Adrenal gland (tissue), 19 donors: ENCODE measurements at places on chromosomes 3 and 15. TPM values are rescaled to one million over a fixed set of nuclear protein-coding genes. Genes with fewer than 3 reads are reported as not detected.

GRCh38 chr15:74445816-74446763, 12.3 kb upstream of the SEMA7A start:
- DNase-seq, result no peak

- no peak for DNase-seq
These were observed 32.8 kb downstream of the CYFIP1 start for GRCh38 chr15:22947101-22948000.

DNA sequence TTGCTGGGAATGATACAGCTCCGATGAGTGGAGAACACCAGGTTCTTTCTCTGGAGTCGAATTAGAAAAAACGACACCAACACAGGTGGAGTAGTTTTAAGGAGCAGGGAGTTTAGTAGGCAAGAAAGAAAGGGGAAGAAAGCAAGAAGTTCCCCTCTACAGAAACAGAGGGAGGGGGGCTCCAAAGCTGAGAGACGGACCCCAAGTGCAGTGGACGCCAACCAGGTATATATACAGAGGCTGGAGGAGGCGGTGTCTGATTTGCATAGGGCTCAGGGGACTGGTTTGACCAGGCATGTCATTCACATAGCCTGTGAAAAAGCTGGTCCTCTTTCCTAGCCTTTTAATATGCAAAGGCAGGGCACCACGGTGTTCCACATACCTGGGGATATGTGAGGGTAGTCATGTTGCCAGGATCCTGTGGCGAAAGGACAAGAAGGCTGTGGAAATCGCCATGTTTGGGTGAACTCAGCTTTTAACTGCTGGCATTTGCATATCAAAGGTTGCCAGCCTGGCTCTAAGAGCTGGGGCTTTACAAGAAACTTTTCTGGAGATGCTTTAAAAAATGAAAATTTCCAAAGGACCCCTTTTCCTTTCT, 887.4 kb upstream of the EPHA6 start:
- no peak for DNase-seq

- DNase-seq, result no peak
These were observed 218.3 kb upstream of the SOX2 start for GRCh38 chr3:181493423-181493822.

The ASB14 gene
- not detected for polyA plus RNA-seq
